ENCODE measurements at places on chromosomes 2 and 18. TPM values are rescaled to one million over a fixed set of nuclear protein-coding genes. Genes with fewer than 3 reads are reported as not detected.

DNA sequence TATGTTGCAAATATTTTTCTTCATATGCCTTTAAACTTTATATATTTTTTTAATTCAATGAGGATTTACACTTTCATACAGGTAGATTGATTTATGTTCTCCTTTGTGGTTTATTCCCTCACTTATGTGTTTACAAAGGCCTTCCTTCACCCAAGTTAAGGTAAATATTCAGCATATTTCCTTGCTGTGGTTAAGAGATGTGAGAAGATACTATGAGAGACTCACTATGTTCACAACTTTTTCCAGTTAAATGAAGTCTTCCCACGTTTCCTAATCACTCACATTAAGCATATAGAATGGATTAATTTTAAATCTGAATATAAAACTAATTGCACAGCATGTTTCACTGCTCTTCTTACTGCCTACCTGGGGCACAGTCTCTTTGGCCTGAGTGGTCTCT lies 597 bp downstream of the PECR start:
- DNase-seq: no peak

GRCh38 chr2:105570757-105571156 lies 171.9 kb upstream of the FHL2 start:
- DNase-seq: no peak

GRCh38 chr18:6722690-6723089 lies 6.8 kb upstream of the ARHGAP28 start:
- no peak for DNase-seq

- DNase-seq: no peak
These were observed 179.4 kb downstream of the MYCN start for GRCh38 chr2:16119741-16120140.

- no peak for DNase-seq
These were observed 3.0 kb downstream of the BOLL start for GRCh38 chr2:197782126-197782525.

- no peak for DNase-seq
These were observed 81.8 kb downstream of the CERKL start for GRCh38 chr2:181575024-181575649.

DNA sequence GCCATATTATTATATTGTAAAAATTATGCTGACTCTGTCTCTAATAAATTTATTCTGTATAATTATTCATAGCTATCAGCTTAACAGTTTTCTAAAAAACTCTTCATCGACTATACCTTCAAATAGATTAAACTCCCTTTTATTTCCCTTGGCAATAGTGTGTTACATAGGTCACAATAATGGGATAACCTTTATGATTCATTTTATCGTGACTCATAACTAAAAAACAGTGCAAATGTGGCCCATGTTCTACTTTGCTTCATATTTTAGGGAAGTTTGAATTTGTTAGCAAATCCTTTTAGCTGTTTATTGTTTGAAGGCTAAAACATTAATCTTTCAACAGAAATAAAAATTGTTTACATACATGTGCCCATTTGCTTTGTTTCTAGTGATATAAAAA lies 783.2 kb upstream of the CDH2 start:
- no peak for DNase-seq

Gene DNMT3A
- polyA plus RNA-seq: 4.3 TPM

Gene ARHGAP15
- polyA plus RNA-seq: 3.8 TPM

Measured in liver (tissue), 10 donors.